ENCODE measurements at places on chromosomes 7 and 10. TPM values are rescaled to one million over a fixed set of nuclear protein-coding genes. Genes with fewer than 3 reads are reported as not detected.

- DNase-seq, result no peak
Measured at GRCh38 chr10:75375838-75376237, 25.7 kb downstream of the ZNF503 start.

GRCh38 chr10:82918022-82918421 lies 1043.0 kb downstream of the NRG3 start:
- DNase-seq, result no peak

Gene SAMD9
- total RNA-seq, result 132 TPM

Gene NSUN5
- 30.2 TPM for total RNA-seq

DNA sequence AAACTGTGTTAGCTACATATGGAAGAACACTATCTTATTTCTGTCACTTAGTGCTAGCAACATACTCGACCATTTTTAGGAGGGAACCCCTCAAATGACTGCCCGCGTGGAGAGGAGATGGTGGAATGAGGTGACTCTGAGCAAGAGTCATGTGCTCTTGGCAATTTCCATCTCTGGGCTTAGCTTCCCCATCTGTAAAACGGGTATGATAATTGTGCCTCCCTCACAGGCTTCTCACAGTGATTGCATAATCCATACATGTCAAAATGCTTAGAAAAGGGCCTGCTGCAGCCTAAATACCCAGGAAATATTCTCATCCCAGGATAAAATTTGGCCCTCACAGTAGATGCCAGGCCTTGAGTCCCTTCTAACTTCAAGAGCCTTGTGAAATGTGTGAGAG lies 86.6 kb downstream of the WDFY4 start:
- no peak for DNase-seq

GRCh38 chr10:20767028-20767427 lies 130.1 kb downstream of the NEBL start:
- DNase-seq, result peak; percentile 42

DNA sequence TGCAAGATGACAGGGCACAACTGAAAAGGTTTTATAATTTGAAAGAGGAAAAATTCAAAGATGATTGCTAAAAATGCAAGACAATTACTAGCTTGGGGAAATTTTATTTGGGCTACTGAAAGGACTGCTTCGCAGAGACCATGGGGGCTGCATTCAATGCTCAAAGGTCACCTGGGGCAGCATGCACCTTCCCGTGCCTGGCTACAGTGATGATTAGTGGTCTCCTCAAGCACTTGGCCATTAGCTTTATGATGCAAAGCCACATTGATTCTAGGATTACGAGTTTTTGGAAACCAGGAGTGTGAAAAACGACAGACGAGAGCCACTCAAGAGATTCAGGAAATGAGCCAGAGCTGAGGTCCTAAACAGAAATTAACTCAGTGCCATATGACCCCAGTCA lies 764.6 kb downstream of the PHTF2 start:
- no peak for DNase-seq

GRCh38 chr7:16773326-16773725 lies 19.8 kb downstream of the TSPAN13 start:
- no peak for DNase-seq

Gene FAM25C
- not detected for total RNA-seq

GRCh38 chr10:43970717-43971116 lies 322.0 kb upstream of the ZNF32 start:
- peak; percentile 39 for DNase-seq

DNA sequence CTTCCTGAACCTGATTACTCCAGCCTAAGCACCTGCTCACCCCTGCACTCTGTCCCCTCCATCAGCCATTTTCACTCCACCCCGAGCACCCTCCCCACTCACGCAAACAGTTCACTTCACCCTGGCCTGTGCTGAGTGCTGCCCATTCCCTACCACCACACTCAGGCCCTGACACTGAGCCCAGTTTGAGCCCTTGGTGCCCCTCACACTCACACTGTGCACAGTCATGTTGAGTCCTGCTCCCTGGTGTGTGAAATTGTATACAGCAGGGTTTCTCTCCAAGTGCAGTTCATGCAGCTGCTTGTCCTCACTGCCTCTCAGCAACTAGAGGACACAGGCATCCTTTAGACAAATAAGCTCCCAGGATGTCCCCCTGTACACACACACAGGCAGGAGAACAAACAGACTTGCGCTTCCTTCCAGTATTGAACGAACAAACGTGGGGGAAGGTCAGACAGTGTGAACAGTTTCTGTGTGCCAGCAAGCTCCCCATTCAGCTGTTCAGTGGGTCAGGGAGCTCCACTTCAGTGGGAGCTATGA lies 6.8 kb downstream of the MYO1G start:
- DNase-seq, result no peak

Measured in M059J (cell line).